ENCODE measurements at places on chromosomes 13 and 19.

- no peak for DNase-seq
Observed at GRCh38 chr13:66348745-66349690, 881.1 kb downstream of the PCDH9 start.

- no peak for DNase-seq
Observed at GRCh38 chr13:23628250-23628649, 58.0 kb downstream of the TNFRSF19 start.

DNA sequence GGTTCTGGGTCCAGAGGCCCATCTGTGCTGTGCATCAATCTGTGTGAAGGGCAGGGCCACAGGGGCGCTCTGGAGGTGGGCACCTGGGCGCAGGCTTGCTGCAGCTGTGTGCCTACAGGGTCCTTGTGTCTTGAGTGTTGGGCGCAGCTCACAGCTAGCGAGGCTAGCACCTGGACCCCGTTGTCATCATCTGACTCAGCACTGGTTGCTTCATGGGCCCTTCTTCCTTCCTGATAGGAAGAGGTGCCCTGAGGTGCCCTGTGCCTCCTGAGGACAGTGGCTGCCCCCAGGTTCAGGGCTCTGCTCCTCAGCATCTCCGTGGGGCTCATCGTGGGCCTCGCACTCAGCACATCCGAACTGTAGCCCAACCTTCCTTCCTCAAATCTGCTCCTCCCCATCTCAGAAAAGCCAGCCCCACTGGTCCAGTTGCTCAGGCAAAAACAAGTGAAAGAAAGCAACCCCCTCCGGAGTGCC lies 54.8 kb downstream of the GATAD2A start:
- DNase-seq, result no peak

DNA sequence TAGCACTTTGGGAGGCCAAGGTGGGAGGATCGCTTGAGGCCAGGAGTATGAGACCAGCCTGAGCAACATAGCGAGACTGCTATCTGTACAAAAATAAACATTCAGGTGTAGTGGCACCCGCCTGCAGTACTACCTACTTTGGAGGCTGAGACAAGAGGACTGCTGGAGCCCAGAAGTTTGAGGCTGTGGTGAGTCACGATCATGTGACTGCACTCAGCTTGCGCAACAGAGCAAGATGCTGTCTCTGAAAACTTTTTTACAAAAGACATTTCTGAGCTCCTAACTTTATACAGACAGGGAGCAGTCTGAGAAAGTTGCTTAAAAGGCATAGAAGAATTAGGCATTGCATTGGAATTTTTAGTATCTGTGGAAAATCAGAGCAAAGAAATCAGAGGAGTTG lies 10.4 kb upstream of the TBC1D4 start:
- no peak for DNase-seq

- no peak for DNase-seq
Observed at GRCh38 chr13:66430269-66430668, 799.9 kb downstream of the PCDH9 start.

All from stimulated activated CD4-positive, alpha-beta T cell treated with anti-CD3 and anti-CD28 coated beads, TNF-alpha, amount 100 ng/mL, for 1 hour (primary cell).